NCI-H510A treated with DMSO at 0.1 percent for 48 hours (cell line): ENCODE measurements at places on chromosomes 7 and 10.

DNA sequence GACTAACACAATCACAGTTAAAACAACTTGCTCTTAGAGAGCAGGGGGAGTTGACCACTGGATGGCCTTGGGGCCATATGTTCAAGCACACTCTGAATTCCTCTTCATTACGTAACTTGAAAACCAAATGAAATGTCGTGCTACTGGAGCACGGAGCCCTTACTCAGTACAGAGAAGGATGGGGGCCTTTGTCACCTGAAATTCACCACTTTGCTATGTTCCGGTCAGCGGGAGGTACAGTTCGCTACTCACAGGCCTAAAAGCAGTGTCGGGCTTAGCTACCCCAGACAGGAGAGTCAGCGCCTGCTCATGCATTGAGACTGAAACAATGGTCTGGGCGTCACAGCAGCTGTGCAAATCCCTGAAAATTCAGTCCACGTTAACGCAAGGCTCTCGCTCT lies 39.6 kb downstream of the GLI3 start:
- no peak for DNase-seq

- no peak for DNase-seq
Measured at GRCh38 chr10:12726971-12727831, 274.3 kb downstream of the CCDC3 start.

- no peak for DNase-seq
Measured at GRCh38 chr10:4865945-4866661, 40.1 kb downstream of the AKR1E2 start.

DNA sequence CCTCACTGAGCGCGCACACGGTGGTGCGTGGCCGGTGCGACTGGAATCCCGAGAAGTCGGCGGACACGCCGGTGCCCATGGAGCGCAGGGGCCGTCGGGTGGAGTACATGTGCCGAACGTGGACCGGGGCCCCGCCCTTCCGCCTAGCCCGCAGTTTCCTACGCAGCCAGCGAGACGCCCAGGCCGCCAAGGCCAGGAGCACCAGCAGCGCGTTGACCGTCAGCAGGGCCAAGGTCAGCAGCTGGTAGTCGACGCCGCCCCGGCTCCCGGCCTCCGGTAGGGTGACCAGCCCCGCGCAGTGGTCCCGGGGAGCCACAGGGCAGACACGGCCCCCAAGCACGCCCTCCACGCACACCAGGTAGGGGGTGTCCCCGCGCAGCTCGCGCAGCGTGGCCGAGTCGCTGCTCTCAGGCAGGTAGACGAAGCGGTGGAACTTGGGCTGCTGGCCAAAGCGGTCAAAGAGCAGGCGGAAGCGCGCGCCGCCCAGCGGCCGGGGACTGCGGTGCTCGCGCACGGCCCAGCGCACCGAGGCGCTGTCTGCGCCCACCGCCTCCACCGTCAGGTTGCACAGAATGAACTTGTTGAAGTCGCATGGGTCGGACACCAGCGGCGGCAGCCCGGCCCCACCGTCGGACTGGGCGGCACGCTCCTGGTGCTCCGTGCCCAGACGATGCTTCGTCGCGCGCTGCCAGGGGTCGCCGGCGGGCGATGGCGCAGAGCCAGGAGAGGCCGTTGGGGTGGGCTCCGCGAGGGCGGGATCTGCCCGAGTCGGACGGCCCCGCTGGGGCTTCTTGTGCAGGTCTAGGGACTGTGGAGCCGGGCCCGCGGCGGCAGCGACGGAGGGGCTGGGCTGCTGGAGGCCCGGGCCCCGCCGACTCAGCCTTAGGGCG lies 2.2 kb downstream of the TRIL start:
- DNase-seq, result peak; percentile 61

DNA sequence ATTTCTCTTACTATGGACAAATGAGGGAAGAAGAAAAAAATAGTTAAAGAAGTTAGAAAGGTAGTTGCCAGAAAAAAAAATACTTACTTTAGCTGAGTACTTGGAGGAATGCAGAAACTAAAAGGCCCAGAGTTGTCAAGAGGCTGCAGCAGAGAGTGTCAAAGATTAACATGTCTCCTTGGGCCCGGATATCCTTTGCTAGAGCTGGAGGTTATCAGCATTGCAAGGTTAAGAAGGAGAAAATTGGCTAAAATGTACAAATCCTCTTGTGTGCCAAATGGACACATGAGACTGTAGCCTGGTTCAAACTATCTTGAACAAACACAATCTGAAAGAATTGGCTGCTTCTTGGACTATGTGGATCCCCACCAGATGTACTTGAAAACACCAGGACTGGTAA lies 377.0 kb downstream of the SEMA3D start:
- DNase-seq, result no peak

GRCh38 chr10:24428410-24428782 lies 219.5 kb downstream of the KIAA1217 start:
- no peak for DNase-seq

- DNase-seq, result no peak
Measured at GRCh38 chr10:113928830-113929229, 74.4 kb downstream of the NHLRC2 start.

DNA sequence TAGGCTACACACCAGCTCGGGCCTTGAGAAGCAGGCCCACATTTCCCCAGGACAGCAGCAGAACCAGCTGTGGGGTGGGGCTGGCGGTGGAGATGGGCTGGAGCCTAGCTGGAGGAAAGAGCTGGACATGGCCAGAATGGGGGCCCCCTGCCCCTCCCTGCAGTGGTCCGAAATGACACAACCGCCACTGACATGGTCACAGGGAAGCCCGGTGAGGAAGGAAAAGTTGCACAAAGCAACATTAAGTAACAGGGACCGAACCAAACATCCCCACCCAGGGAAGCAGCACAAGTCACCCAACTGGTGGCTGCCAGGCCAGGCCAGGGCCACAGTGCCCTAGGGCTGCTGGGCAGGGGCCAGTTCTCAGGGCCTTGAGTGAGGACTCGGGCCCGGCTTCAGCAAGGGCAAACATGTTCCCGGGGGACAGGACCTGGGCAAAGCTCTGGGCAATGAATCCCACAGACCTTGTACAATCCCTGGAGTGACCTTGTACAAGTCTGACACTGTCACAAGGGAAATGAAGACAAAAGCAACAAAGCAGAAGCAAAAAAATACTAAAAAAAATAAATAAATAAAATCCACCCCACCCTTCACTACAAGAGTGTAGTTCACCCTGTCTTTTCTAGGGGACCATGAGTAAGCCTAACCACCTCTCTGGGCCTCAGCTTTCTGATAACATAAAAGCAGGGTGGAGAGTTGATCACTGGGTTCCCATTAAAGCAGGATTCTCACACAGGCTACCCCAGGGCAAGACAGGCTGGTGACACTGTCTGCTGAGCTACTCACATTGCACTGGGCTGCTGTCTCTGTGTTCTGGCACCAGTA lies 33.0 kb downstream of the PSAP start:
- no peak for DNase-seq

DNA sequence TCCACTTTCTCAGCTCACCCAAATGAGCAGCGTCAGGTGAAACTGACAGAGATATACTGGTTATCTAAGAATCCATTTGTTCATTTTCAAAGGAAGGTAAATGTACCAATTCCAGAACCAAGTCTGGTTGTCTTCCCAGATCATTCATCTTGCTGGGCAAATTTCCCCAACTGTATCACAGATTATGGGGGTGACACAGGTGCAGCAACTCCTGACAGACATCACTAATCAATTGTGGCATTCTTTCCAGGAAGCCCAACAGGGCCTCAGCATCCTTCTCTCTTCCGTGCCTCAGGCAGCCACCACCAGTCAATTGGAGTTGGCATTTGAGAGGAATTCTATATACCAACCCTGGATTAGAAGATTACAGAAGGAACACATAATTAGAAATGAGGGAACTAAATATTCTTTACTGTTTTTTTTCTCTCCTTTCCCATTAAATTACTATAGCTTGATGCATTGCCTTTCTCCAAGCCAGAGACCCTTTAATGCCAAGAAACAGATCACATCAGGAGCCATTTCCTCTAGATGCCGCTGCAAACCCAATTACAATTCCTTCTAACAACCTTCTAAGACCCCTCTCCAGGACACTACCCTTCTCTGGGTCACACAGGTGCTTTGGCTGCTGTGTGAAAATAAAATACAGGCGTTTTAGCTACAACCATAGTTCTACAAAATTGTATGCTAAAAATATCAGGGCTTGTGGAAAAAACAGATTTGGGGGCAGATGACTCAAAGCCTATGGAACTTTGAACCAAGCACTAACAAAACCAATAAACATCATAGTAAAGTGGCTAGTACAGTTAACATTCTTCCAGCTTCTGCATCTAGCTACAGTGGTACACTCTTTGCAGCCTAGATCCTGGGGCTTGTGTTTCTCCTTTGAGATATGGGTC lies 291.6 kb downstream of the RNLS start:
- no peak for DNase-seq

DNA sequence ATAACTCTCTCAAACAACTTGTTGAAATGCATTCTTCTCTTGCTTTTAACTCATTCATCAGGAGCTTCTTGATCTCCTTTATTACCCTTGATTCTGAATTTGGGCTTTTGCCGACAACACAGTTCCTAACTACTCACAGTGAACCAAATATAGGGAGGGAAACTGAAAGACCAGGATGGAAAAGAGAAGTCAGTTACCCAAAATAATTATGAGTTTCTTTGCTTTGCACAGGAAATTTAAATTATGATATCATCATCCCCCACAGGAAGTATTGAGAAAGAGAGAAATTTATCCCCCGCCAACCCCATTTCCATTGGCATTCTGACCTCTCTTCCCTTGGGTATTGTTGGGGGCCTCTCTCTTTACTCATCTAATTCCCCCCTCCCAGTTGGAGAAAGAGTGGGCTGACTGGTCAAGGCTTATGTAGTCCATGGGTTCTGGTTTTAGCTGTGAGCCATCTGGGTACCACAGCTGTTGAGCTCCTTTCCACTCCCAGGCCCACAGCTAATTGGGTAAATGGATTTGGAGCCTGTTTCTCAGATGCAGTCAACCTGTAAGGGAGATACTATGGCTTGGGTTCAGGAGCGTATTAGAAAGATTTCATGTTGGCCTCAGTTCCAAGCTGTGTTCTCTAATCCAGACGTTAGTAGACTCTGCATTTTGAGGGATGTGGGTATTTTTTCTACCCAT lies 109.0 kb downstream of the FZD1 start:
- DNase-seq, result no peak

- DNase-seq, result peak; percentile 0
Measured at GRCh38 chr7:134419085-134419484, 39.8 kb downstream of the AKR1B1 start.

GRCh38 chr10:23613900-23614299 lies 175.0 kb downstream of the OTUD1 start:
- DNase-seq, result no peak
